ENCODE measurements at places on chromosomes 12 and 14.

- DNase-seq, result no peak
Observed at GRCh38 chr14:94630396-94630795, 18.2 kb downstream of the SERPINA3 start.

- no peak for DNase-seq
Observed at GRCh38 chr14:84029246-84029645, 1500.7 kb upstream of the FLRT2 start.

DNA sequence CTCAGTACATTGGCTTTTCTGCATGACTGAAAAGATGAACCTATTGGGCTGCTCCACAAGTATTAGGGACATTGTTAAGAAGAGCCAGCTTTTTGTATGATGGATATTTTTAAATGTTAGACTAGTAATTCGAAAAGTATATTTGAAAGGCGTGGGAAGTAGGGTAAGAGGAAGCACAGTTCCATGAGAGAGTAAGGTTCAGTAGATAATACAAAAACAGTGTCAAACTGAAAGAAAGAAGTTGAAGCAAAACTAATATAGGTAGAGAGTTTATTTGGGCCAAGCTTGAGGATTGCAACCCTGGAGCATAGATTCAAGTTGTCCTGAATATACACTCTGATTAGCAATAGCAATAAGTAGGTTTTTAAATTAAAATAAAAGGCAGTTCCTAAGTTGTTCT, 193.9 kb downstream of the RASSF9 start:
- no peak for DNase-seq

DNA sequence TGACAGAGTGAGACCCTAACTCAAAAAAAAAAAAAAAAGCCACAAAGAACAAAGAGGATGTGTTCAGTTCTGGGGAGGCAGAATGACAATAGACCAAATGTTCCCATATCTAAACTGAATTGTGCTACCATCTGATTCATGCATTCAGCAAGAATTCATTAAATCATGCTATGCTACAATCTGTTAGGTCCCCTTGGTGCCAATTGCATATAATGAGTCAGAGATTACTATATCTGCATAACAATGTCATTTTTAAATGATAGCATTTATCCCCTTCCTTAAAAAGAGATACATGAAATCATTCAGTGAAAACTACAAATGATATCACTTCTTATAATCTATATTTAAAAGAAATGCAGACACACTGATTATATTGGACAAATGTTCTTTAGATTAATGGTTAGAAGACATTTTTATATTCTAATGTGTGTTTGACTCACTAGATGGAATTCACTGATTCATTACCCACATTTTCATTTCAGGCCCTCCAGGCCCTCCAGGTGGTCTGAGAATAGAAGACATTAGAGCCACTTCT, 207.6 kb upstream of the PDZRN4 start:
- DNase-seq, result no peak

- DNase-seq, result peak; percentile 41
Observed at GRCh38 chr14:58104808-58105207, 47.2 kb downstream of the ARMH4 start.

DNA sequence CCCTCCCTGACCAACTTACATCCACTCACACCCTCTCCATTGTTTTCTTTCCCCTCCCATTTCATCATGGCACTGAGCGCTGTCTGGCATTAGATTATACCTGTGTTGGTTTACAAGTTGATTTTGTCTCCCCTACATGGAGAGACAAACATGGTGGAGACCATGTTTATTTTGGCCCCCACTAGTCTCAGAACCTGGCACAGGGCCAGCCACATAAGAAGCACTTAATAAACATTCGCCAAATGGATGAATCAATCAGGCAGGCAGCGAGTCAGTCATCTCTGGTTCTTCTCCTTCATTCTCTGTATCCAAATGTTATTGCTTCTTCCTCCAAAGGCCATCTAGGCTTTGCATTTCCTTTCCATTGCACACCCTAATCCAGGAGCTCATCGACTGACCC, 177.4 kb downstream of the DPF3 start:
- no peak for DNase-seq

GRCh38 chr14:85528080-85528896, 1.7 kb upstream of the FLRT2 start:
- DNase-seq, result peak; percentile 58

- DNase-seq, result peak; percentile 35
Observed at GRCh38 chr12:51345681-51346080, 798 bp downstream of the CELA1 start.

GRCh38 chr12:96143827-96144565, 50.2 kb upstream of the ELK3 start:
- no peak for DNase-seq

DNA sequence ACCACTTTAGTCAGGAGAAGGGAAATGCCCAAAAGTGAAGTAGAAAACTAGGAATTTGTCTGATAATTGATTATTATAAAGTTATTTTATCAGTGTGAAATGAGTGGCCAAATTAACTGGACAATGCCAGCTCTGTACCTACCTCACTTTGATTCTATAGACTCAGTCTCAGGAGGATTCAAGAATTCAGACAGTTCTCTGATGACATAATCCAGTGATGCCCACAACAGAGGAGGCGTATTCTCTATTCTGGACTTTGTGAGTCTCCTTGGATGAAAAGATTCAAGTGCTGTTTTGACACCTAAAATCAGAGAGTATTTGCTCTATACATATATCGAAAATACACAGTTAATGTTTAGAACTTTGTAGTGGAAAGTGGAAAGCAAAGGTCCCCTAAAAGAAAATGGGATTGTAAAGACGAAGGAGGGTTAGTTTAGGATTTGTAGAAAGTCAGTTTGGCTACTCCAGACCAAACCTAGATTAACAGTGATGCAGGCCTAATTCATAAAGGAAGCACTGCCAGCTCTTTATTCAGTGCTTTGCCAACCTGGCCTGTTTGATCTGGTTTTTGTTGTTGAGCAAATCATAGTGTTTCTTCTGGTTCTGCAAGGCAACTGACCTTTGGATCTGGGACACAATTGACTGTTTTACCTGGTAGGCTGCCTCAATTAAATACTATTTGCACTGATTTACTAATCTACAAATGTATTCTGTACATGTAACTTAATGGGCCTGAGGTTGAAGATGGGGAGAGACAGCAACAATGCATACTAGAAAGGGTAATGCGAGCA, 67.4 kb downstream of the DAD1 start:
- no peak for DNase-seq

- no peak for DNase-seq
Observed at GRCh38 chr14:104545942-104546501, 33.5 kb upstream of the C14orf180 start.

DNA sequence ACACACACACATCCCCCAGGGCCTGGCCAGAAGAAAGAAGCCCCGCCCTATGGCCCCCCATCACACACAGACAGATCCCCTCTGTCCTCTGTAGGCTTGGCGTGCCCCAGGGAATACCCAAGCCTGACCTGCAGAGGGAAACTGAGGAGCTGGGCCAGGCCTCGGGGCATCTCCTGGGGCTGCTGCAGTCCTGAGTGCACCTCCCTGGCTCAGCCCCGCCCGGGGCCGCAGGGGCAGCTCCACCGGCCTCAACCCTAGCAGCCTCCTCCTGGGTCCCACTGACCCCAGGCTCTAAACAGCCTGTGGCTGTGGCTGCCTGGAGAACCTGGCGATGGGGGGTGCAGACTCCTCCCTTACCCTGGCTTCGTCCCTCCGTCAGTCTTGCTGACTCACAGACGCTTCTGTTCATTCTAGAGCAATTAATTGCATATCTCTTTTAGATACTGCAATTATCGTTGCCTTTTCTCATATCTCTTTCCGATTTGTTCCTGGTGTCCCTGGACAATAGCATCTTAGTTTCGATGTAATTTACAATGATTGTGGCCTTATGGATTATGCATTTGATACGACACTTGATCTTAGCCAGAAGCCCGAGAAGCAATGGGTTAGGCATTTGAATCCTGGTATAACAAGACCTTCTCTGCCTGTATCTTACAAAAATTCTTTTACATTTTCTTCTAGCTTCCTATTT, 45.8 kb upstream of the EIF5 start:
- DNase-seq, result no peak

DNA sequence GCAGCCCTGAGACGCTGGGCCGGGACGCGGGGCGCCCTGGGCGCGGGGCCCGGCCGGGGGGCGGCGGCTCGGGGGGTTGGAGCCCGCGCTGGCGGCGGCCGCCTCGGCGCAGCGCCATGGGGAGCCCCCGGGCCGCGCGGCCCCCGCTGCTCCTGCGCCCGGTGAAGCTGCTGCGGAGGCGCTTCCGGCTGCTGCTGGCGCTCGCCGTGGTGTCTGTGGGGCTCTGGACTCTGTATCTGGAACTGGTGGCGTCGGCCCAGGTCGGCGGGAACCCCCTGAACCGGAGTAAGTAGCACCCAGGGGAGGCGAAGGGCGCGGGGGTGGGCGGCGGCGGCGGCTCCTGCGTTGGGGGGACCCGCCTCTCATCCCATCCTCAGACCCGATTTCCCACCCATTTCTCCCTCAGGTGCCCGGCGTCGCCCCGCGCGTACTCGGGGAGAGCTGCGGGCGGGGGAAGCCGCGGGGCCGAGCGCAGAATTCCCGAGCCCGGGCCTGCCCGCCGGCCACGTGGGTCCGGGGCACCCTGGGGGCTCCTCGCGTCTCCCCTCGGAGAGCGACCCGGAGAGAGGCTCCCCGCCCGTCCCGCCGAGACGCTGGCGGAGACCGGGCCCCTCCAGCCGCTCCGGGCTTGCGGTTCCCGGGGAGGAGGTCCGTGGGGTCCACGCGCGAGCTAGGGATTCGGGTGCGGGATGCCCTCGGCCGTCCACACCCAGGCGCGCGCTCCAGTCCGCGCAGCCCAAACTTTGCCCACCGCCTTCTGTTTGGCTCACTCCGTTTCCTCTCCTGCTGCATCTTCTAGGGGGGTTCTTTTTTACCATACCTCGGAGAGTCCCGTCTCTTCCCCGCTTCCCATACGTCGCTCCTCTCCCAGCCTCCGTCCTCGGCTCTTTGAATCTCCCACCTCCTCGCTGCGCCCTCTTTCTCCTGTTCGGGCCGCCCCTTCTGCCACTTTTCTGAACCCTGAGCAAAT, 807 bp downstream of the B4GALNT3 start:
- DNase-seq, result peak; percentile 48

DNA sequence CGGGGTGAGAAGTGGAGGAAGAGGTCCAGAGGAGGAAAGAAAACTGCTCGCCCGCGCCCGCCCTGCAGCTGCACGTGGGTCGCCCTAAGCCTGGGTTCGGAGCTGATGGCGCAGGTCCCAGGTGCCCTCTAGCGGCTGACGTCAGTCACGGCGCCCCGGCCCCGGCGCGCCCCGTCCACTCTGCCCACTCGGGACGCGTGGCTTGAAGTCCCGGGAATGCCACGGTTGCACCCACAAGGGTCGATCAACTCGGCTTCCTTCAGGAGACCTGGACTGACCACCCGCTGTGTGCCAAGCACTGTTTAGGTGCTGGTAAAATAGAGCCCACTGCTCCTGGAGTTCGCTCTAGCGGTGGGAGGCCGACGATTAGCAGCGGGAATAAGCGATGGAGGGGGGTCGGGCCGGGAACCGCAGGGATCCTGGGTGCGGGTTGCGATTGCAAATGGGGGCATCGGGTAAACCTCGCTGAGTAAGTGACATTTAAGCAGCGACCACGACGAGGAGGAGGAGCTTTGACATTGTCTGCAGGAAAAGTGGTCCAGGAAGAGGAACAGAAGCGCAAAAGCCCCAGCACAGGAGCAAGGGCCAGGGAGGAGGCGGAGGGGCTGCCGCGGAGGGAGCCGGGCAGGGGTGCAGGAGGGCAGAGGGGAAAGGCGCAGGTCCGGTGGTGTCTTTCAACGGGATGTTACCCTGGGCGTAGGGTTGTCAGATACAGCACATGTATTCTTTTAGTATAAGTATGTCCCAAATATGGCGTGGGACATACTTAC, 5.1 kb upstream of the ZNF839 start:
- peak; percentile 84 for DNase-seq

DNA sequence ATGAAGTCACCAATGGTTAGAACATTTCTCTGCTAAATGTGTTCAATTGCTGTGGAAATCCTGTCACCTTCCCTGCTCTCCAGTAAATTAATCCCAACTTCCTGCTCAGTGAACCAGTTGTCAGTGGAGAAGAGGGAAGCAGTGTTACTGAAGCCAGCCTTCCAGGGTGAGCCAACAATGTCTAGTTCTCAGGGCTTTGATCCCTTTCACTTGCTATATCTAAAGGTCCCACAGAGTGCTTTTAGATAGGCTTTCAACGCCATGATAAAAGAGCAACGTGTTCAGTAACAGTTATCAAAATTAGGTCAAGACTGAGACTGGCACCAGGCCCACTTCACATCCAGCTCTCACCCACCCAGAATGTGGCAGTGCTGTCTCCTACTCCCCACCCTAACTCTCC, 139.7 kb downstream of the KCNH5 start:
- DNase-seq, result no peak

- DNase-seq, result no peak
Observed at GRCh38 chr12:19971361-19972280, 396.7 kb upstream of the PDE3A start.

GRCh38 chr14:61802010-61802568, 39.9 kb downstream of the SNAPC1 start:
- no peak for DNase-seq

DNA sequence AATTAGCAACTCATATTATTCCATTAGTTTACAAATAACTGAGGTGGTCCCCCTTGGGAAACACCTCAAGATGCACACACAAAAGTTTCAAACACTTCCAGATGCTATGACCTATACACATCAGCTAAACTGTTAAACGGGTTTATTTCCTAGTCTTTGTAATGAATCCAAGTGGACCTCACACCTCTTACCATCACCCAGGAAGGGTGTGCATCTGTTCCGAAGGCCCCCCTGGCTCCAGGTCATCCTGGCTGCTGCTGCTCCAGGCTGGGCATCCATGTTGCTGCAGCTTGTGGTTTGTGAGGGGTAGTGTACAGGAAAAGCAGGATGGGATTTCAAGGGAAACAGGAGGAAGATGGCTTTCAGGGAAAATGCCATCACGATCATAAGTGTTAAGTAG, 6.8 kb downstream of the HNRNPC start:
- no peak for DNase-seq

DNA sequence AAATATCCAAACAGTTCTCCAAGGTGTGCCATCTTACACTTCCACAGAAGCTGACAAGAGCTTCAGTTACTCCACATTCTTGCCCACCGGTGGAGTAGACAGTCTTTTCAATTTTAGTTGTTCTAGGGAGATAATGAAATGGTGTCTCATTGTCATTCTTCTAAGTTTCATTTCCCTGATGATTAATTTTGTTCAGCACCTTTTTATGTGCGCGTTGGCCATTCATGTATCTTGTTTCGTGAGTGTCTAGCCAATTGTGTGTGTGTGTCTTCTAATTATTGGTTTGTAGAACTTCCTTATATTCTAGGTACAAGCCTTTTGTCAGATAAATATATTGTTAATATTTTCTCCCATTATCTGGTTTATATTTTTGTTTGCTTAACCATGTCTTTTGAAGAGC, 63.1 kb downstream of the GLT1D1 start:
- DNase-seq, result no peak

DNA sequence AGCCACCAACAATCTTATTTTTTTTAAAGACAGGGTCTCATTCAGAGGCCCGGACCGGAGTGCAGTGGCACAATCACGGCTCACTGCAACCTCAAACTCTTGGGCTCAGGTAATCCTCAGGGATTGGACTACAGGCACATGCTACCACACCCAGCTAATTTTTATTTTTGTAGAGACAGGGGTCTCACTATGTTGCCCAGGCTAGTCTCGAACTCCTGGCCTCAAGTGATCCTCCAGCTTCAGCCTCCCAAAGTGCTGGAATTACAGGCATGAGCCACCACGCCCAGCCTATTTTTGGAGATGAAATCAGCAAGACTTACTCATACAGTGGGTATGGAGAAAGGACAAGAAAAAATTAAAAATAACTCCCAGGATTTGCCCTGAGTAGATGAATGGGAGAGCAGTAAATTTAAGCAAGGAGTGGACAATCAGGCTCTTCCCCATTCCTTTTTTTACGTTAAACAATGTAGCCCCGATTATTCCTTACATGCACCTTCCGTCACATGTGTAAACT, 13.2 kb downstream of the FMNL3 start:
- DNase-seq, result no peak

- no peak for DNase-seq
Observed at GRCh38 chr12:106897981-106898901, 57.5 kb upstream of the TMEM263 start.

Data from AG08396 (cell line).